ENCODE measurements at places on chromosomes 3 and 15.

DNA sequence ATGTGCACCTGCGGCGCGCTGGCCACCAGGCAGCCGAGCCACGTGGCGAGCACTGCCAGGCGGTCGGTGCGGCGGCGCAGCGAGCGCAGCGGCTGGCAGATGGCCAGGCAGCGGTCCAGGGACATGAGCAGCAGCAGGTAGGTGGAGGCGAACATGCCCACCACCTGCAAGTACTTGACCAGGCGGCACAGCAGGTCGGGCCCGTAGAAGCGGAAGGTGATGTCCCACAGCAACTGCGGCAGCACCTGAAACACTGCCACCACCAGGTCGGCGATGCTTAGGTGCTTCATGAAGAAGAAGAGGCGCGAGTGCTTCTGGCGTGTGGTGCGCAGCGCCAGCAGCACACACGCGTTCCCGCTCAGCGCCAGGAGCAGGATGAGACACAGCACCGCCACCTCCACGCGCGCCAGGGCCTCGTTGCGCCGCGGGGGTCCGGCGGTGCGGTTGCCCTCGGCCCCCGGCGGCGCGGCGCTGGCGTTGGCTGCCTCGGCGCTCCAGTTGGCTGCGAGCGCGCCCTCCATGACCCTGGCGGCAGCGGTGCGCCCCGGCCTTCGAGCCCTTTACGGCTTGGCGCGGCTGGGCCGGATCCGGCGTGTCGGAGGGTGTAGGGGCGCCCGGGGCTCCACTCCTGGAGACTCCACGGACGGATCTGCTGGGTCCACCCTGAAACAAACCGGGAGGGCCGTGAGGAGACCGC lies 1.6 kb downstream of the OXTR start:
- DNase-seq = no peak

- no peak for DNase-seq
Observed at GRCh38 chr15:23763021-23763420, 75.9 kb upstream of the NDN start.

DNA sequence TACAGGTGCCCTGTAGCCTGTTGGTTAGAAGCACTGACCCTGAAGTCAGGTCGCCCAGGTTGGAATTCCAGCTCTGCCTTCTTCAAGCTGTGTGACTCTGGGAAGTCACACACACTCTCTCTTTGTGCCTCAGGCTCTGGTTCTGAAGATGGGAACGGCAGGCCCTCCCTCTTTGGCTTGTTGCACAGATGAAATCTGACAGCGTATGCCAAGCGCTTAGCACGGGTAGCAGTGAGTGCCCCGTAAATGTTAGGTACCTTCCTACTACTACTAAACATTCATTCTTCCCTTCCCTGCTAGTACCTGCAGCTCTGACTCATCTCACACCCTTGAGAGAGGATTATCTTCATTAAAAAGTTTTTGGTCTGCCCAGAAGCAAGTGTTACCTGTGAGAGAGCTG lies 139.0 kb downstream of the PGPEP1L start:
- DNase-seq = no peak

DNA sequence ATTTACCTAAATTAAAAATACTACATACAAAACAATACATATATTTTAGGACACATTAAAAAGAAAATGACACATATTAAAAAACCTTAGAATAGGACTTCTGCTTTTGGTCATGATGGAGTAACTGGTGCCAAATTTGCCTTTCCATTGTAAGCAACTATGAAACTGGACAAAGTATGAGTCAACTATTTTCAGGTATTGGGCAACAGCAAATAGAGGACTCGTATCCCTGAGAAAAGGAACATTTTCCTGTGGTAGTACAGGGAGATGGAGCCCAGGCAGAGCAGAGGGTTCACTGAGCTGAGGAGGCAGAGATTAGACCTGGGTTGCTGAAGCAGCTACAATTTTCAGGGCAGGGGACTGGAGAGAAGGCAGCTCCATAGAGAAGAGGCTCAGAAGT lies 14.7 kb downstream of the CCR1 start:
- DNase-seq = no peak

DNA sequence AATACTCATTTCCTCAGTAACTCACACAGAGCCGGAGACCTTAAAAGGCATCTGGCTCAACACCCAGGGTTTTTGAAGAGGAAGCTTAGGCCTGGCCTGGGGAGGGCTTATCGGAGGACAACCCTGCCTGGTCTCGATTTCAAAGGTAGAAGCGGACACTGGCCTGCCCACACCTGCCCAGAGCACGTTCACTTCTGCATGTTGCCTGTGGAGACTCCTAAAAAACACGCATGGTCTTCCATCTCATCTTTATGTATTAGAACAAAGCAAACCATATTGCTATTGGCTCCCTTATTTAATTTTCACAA lies 55.5 kb upstream of the FURIN start:
- no peak for DNase-seq

- peak; percentile 62 for DNase-seq
Observed at GRCh38 chr3:113625834-113626233, 70.6 kb downstream of the USF3 start.

- no peak for DNase-seq
Observed at GRCh38 chr15:81386947-81387346, 12.9 kb upstream of the TMC3 start.

- no peak for DNase-seq
Observed at GRCh38 chr15:65406424-65407000, 16.2 kb downstream of the IGDCC4 start.

- no peak for DNase-seq
Observed at GRCh38 chr15:49686599-49686998, 65.8 kb downstream of the DTWD1 start.

GRCh38 chr3:140268610-140269009 lies 333.6 kb downstream of the CLSTN2 start:
- no peak for DNase-seq

- no peak for DNase-seq
Observed at GRCh38 chr15:85694091-85694490, 100.6 kb downstream of the KLHL25 start.

DNA sequence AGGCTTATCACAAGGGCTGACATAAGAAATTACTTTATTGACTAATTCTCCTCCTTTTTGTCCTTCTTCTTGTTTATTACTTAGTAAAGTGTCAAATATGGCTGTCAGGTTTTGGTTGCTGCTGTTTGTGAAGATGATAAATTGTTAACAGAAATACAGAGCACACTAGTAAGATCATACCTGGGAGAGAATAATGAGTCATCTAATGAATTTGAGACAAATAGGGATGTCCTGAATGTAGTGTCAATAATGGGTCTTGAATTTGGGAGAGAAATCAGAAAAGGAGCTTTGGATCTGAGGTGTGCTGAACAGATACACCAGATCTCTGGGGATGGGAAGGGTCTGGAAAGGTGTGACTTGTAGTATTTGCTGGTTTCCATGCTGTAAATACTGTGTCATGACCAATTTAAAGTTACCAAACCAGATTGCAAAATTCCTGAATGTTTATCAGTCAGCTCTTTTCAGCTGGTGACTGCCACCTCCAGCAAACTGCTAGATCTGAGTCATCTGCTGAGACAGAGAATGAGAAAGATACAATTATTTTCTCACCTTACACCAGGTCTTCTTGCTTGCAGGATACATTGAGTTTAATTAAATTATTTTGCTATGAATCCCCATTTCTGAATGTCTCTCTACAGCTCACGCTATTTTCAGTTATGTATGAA lies 76.7 kb upstream of the SATB1 start:
- no peak for DNase-seq

DNA sequence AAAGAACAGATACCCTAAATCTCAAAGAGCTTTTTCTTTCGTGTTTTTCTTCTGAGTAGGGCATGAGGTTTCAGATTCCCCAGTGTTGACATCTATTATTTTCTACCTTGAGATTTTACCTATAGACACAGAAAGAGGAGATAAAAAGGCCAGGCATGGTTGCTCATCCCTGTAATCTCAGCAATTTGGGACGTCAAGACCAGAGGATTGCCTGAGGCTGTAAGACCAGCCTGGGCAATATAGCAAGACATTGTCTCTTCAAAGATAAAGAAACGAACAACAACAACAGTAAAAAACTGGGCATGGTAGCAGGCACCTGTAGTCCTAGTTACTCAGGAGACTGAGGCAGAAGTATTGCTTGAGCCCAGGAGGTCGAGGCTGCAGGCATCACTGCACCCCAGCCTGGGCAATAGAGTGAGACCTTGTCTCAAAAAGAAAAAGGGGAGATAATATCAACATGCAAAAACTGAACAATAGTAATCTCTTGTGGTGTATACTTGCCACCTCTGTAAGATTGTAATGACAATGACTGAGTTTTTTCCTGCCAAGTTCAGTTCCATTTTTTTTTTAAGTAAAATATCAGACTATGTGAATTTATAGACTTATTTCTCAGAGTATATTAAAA lies 71.3 kb downstream of the MBNL1 start:
- no peak for DNase-seq

GRCh38 chr15:89593018-89593417 lies 17.7 kb downstream of the TICRR start:
- DNase-seq = no peak

DNA sequence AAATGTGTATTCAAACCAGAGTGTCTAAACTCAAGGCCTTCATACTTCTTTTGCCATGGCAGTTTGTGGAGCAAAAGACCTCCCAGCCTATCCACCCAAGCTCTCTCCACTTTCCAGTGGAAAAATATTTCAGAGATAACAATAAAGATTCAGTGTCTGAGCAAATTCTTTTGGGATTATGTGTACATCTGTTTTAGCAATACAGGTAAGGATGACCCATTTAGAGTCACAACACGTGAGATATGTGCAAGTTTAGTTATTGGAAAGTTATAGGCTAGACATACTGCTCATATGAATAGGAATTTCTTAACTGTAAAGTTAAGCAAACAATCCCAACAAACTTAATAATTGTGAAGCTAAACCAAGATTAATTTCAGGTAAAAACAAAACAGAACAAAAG lies 174.5 kb upstream of the LRIG1 start:
- no peak for DNase-seq

- no peak for DNase-seq
Observed at GRCh38 chr3:134034005-134034785, 4.5 kb upstream of the SLCO2A1 start.

- no peak for DNase-seq
Observed at GRCh38 chr3:39269528-39269927, 10.3 kb downstream of the CX3CR1 start.

DNA sequence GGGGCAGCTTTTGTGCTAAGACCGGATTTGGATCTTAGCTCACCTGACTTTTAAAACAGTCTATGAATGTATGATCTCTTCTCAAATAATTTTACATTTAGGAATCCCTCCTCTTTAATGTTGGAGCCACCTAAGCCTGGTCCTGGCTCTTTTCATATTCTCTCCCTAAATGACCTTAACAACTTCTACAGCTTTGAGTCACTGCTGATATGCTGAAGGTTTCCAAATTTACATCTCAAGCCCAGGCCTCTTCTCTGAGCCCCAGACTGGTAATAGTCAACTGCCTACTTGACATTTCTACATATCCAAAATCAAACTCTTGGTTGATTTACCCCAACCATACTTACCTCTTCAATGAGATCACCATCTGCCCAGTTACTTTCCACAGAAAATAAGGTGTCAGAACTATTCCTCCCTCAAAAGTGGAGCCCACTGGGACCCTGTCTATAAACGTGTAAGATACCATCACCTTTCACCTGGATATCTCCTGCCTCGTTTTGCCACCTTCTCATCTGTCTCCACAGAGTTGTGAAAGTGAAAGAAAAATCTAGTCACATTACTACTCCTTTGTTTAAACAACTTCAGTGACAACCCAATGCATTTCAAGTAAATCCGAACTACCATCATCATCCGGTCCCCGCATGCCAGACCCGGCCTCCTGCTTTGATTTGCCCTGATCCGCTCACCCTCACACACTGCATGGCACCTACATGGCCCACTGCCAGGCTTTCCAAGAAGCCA lies 48.8 kb downstream of the UBP1 start:
- no peak for DNase-seq

GRCh38 chr3:113163152-113163551 lies 48.2 kb upstream of the BOC start:
- no peak for DNase-seq

GRCh38 chr3:95134693-95135413 lies 1072.0 kb downstream of the NSUN3 start:
- no peak for DNase-seq

DNA sequence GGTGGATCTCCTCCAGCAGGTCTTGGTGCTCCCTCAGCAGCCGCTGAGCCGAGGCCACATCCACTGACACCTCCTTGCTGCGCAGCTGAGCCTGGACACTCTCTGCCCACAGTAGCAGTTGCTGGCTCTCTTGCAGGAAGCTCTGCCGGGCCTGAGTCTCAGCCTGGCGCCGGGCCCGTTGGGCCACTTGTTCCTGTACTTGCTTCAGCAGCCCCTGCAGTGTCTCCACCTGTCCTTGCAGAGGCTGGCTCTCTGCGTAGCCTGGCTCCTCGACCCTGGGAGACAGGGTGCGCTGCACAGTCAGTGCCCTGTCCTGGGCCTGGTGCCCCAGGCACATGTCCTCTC lies 15.5 kb downstream of the SPTBN5 start:
- peak; percentile 18 for DNase-seq

DNA sequence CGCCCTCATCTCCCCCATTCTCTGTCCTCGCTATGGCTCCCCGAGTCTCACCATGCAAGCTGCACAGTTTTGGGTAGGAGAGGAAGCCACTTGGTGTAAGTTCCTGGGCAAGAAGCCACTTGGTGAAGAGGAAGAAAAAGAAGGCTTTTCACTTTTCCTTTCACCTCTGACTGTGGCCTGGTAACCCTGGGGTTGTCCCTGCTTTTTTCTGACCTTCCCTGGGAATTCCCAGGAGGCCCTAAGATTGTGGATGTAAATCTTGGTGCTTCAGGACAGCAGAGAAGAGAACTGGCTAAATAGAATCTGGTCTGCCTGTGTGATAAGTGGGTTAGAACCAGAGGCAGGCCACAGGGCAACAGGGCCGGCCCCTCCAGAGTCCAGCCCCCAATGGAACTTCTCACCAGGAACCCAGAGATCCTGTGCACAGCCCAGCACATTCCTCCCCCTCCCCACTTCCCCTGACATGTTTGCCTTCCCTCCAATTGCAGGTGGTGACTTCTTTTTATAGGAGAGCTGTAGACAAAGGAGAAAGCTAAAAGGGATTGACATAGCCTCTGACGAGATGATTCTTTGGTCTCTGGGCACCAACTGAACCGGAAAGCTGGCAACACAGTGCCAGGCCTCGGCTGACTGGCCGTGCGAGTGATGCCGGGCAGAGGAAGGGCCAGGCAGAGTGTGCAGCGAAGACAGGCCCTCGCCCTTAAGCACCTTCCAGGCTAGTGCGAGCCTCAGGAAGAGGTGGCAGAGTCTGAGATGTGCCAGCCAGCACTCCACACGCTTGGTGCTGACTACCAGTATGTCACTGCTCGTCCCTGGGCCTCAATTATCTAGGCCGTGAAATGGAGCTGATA lies 19.4 kb upstream of the SKOR1 start:
- no peak for DNase-seq

DNA sequence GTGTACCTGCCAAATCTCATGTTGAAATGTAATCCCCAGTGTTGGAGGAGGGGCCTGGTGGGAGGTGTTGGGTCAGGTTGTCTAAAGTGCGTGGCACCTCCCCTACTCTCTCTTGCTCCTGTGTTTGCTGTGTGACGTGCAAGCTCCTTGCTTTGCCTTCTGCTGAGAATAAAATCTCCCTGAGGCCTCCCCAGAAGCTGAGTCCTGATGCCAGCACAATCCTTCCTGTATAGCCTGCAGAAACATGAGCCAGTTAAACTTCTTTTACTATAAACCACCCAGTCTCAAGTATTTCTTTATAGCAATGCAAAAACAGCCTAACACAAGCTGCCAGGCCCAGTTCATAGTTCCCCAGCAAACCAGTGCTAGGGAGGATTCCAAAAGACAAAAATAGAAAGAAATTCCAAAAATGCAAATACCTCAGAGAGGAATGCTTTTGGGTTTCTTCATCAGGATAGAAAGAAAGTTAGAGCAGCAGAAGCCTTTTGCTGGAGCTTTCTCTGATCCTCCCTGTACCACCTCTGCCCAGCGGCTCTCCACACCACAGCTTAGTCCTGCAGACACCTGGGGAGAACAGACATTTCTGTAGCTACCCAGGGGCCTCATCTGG lies 25.9 kb upstream of the CDV3 start:
- DNase-seq = no peak
